ENCODE measurements at places on chromosomes 6 and 20.
A peak's percentile ranks its signal among the peaks of the same experiment; 100 is the strongest.

DNA sequence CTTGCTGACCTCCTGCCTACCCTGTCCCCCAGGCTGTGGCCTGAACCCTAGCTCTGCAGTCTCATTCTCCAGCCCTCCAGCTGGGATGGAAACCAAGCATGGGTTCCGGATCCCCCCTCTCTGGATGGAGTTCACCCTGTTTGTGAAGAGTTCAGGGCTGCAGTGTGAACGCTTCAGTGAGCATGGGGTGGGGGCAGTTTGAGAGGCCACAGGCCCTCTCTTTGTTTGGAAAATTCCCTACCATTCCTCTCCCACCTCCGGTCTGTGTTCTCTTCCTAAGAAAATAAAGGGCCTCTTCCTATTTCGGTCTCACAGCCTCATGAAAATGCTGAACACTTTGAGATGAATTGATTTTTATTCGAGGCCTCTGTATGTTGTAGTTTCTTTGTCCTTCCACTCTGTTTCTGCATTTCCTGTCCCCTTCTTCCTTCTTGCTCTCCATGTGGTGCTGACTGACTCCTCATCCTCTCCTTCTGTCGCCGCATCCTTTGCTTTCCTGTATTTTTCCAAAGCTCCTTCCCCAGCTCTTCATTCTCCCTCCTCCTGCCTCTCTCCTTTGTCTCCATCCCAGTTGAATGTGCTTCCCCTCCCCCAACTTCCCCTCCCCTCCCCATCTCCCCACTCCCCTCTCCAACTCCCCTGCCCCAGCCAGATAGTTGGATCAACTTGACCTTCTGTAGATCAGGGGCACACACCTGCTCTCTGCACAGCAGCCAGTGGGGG is 2.4 kb upstream of the KCNK5 start:
- DNase-seq = no peak

- no peak for DNase-seq
Measured at GRCh38 chr20:37911261-37911660, 8.3 kb downstream of the VSTM2L start.

DNA sequence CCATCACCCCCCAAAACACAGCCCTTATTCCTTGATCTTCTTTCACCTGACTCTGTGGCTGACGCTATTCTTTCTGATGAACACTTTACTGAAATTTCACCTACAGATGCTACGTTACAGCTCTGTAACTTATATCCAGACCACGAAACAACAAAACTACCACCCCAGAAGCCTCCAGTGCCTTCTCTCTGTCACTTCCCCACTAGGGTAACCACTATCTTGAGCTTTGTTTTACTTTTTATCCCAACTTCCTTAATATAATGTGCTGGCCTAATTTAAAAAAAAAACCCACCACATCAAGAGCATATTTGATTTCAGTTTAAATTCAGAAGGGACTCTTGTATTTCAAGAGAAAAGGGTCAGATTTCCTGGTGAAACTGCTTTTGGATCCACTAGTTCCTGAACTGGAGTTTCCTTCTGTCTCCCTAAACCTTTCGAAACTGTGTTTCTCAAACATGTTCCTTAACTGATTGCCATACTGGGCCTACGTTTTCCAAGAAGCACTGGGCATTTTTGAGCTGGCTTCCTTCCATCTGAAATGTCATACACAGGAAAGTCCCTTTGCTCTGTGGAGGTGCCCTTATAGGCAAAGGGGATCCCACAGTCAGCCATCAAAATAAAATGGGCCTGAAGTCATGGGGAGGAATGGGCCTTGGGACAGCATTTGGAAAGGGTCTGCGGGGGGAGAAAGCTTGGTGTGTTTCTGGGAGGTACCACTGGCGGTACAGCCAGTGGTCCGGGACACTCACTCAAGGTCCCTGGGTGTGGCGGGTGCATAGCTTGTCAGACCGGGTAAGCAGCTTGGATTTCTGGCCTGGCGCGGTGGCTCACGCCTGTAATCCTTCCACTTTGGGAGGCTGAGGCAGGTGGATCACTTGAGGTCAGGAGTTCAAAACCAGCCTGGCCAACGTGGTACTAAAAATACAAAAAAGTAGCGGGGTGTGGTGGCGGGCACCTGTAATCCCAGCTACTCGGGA is 25.8 kb upstream of the RTF2 start:
- no peak for DNase-seq

DNA sequence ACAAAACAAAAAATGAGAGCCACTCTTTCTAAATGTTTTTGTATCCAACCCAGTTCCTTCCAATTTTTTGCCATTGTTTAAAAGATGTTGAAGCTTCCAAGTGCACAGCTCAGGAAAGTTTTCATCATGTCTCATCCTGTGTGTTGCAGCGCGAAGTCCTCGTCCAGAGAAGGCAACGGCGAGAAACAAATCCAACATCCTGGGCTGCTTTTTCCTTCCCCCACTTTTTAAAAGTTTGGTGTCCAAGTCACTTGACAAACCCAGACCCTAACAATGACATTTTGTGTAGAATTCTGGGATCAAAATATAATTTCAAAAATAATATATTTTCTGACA is 92.3 kb downstream of the ANKRD60 start:
- no peak for DNase-seq

GRCh38 chr6:40383348-40384115 is 203.6 kb downstream of the LRFN2 start:
- no peak for DNase-seq

DNA sequence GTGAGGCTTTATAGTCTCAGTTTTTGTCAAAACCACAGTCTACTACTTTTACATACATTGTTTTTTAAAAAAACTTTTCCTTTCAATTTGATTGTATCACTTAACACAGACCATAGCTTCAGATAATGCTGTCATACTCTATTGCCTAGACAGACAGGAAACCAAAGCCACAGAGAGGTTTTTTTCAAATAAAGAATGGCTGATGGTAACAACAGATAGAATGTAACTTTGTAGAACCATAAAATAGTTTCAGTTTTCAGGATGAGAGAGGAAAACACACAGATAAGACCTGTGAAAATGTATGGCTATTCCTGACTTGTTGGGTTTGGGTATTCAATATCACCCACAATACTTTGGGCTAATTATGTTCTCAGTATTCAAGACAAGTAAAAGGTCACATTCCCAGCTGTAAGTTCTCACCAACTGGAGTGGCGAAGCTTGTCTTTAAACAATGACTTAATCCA is 94.0 kb downstream of the ADGRG6 start:
- DNase-seq = no peak

- no peak for DNase-seq
Measured at GRCh38 chr6:112535816-112536215, 188.7 kb downstream of the RFPL4B start.

- no peak for DNase-seq
Measured at GRCh38 chr6:136439514-136440190, 110.6 kb downstream of the MAP7 start.

- DNase-seq = no peak
Measured at GRCh38 chr6:15653581-15653980, 9.2 kb downstream of the DTNBP1 start.

GRCh38 chr20:50417023-50417329 is 93.2 kb upstream of the PTPN1 start:
- peak; percentile 34 for DNase-seq

DNA sequence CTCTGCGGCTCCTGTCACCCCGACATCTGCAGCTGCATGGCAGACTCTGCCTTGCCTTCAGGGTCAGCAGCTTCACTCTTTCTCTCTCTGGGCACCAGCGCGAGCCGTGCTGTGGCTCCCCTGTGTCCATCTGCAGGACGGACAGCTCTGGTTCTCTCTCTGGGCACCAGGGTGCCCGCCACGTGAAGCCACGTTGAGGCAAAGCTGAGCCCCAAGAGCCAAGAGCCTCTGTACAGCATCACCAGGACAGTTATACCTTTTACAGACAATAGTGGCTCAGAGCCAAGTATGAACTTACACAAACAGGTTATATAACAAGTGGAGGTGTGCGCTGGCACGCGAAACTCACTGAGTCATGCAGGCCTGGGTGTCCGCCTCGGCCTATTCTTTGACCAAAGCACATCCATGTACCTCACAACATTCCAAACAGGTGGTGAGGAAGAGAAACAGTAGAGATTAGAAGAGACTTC is 50.8 kb downstream of the FAM50B start:
- no peak for DNase-seq

- DNase-seq = no peak
Measured at GRCh38 chr6:100353276-100354015, 111.3 kb downstream of the SIM1 start.

GRCh38 chr20:19786311-19786710 is 28.3 kb downstream of the RIN2 start:
- DNase-seq = no peak

GRCh38 chr6:139549561-139550070 is 175.2 kb upstream of the CITED2 start:
- DNase-seq = no peak

DNA sequence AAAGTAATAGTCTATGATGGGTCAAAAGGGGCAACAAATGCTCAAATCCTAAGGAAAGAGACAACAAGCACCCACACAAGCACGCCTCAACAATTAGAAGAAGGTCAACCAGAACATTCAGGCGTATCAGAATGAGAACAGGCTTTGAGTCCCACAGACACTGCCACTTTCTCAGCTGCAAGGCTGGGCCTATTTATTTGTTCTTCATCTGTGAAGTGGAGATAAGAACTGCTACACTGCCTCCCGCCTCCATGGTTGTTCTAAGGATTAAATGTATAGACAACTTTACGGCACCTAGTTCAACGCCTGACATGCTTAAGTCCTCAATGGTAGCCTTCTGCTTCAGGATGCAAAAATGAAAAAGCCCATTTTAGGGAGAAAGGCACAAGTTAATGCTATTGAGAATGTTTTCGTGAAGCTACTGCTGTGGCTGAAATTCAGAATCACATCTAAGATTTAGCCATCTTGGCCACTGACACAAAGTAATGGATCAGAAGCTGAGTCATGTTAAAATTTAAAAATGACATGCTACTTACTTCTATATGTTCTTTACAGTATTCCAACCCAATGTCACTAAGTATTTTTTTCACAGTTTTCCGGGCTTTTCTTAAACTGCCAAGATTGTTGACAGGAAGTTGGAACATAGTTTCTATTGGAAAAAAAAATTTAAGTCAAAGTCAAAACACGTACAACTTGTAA is 27.7 kb downstream of the ADNP start:
- no peak for DNase-seq

GRCh38 chr6:34447386-34447785 is 18.5 kb upstream of the PACSIN1 start:
- DNase-seq = no peak

DNA sequence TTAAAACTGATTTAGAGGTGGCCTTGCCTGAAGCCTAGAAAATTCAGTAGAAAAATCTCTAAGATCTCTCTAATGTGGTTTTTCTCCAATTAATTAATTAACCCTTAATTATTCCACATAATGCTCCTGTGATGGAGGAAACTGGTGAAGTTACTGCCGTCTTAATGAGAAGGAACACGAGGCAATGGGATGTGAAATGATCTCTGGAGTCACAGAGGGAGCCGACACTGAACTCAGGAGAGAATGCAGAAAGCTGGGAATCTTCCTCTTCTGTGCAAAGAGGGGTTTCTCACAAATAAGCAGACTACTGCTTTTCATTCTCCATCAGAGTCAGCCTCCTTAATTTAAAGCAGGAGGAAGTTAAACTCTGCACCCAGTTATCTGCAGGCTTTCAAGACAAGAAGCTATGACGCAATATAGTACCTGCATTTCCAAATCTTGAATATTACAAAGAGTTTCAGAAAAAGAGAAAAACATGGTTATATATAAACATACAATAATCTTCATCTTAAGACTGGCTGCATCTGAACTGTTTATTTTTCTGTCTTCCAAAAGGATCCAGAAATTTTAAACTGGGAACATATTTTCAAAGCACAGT is 18.1 kb upstream of the SNRPB2 start:
- no peak for DNase-seq

DNA sequence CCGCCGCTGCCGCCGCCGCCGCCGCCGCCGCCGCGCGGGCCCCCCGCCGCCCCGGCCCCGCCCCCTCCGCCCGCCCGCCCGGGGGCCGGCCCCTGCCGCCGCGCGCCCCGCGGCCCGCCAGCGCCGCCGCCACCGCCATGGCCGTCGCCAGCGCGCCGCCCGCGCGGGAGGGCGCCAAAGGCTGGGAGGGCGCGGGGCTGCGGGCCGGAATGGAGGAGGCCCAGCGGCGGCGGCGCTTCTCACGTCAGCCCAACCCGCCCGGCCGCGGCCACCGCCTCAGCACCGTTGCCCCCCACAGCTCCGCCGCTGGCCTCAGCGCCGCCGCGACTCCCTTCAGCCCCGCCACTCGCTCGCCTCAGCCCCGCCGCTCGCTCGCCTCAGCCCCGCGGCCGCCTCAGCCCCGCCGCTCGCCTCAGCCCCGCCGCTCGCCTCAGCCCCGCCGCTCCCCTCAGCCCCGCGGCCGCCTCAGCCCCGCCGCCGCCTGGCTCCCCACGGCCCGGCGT is 258 bp downstream of the PHF10 start:
- no peak for DNase-seq

GRCh38 chr6:84738996-84739865 is 25.2 kb downstream of the TBX18 start:
- no peak for DNase-seq

GRCh38 chr6:7173843-7174503 is 66.2 kb downstream of the RREB1 start:
- no peak for DNase-seq

GRCh38 chr20:24443436-24443835 is 26.0 kb upstream of the SYNDIG1 start:
- no peak for DNase-seq

GRCh38 chr20:9093218-9093957 is 24.5 kb downstream of the PLCB4 start:
- no peak for DNase-seq

DNA sequence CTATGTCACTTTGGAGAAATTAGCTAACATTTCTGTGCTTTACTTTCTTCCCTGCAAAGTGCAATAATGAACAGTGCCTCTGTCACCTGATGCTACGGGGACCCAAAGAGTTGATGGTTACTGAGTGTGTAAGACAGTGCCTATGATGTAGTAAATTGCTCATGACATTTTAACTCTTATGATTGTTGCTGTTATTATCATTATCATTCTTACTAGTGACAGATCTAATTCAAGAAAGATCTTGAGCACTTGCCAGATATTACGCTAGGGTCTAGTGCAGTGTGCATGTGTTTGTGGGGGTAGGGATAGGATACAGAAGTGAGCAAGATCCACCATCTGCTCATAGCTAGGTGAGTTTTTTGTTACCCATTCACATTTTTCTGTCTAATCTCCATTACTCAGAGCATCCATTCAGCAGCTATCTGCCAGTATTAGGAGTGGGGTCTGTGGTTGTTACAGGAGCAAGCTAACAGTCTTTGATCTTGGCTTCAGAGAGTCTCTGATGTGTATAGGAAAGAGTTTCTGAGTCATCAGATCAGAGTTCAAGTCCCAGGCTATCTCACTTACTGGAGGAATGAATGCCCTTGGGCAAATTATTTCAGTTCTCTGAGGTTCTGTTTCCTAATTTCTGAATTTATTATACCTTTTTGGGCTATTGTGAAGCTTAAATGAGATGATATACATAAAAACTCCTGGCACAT is 33.1 kb upstream of the DAAM2 start:
- DNase-seq = no peak

DNA sequence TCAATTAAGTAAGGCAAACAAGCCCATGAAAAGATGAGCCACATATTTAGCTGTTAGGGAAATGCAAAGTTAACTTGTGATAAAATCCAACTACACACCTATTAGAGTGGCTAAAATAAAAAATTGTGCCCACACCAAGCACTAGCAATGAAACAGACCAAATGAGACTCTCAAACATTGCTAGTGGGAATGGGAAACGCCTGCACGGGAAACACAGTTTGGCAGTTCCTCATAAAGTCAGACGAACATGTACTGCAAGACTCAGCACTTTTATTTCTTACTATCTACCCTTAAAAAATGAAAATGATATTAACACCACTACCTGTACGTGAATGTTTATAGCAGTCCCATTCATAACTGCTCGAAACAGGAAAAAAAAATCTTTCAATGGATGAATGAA is 392.1 kb upstream of the NOX3 start:
- DNase-seq = no peak

- no peak for DNase-seq
Measured at GRCh38 chr6:13027207-13027606, 301.1 kb downstream of the TBC1D7 start.
